ENCODE measurements at places on chromosomes 1 and 21.

DNA sequence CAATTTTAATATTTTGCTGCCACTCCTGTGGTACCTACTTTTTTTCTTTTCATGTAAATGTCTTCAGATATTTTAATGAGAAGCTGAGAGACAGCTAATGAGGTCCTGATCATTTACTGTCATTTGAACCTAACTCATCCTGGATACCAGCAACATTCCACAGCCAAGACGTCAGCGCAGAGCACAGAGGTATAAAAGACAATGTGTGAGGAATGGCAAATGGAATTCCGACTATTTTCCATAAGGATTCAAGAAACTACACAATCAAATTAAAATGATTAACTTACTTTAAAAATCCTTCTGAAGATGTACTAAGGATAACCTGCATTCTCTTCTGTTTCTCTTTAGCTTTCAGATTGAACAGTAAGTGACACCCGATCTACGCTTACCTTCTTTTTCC is 38.8 kb downstream of the HEATR1 start:
- DNase-seq: no peak

- DNase-seq: no peak
Observed at GRCh38 chr1:19676438-19676922, 11.8 kb downstream of the HTR6 start.

GRCh38 chr1:178516110-178516509 is 3.2 kb downstream of the TEX35 start:
- no peak for DNase-seq

GRCh38 chr1:56357927-56358690 is 221.3 kb downstream of the PLPP3 start:
- no peak for DNase-seq

GRCh38 chr1:183063349-183063748 is 40.1 kb downstream of the LAMC1 start:
- DNase-seq: no peak

DNA sequence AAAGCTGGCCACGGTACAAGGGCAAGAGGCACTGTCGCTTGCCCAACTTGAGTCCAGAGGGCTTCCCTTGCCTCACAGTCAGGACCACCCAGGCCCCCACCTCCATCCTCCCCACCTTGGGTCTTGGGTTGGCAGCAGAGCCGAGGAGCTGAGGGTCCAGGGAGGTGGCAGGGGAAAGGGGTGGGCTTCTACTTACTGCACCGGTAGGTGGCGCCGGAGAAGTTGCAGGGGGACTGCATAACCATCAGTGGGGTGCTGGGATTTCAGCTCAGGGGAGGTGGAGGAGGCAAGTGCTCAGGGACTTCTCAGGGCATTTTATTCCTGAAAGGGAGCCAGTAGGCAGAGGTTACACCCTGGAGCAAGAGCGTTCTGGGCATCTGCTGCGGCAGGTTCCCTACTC is 44.0 kb downstream of the TRIM62 start:
- peak; percentile 28 for DNase-seq

All from activated naive CD4-positive, alpha-beta T cell treated with anti-CD3 and anti-CD28 coated beads, Interleukin-2, amount 50 U/mL, for 16 hours (primary cell).